GM23338 (cell line): ENCODE measurements at places on chromosomes 6 and 20. TPM values are rescaled to one million over a fixed set of nuclear protein-coding genes. Genes with fewer than 3 reads are reported as not detected.

DNA sequence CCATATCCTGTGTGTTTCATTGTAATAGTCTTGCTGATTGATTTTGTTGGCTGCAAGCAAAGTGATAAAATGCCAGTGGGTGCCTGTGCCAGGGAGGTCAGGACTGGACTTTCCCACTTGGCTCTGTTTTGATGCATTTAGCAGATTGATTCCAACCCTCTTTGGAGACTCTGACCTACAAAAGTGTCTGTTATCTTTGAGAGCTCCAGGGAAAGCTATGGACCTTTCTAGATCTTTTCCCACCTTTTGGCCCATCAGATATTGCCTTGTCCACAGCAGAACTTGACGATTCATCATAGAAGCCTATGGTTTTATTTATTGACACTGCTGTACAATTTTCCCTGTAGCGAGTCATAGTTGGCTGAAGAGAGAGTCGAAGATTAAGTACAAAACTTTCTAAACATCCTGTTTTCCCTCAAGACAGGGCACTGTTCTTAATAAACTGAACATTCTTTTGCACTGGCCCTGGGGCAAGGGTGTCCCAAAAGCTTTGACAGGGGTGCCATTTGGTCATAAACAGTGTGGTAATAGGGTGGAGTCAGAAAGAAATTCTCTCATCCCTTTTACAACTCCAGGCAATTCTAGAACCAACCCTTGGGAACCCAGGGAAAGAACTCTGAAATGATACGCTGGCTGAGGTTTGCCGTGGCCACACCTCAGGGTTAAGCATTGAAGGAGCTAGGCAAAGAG, 53.7 kb downstream of the E2F3 start:
- no peak for DNase-seq

GRCh38 chr20:12989586-12990115, 19.1 kb upstream of the SPTLC3 start:
- DNase-seq: no peak

DNA sequence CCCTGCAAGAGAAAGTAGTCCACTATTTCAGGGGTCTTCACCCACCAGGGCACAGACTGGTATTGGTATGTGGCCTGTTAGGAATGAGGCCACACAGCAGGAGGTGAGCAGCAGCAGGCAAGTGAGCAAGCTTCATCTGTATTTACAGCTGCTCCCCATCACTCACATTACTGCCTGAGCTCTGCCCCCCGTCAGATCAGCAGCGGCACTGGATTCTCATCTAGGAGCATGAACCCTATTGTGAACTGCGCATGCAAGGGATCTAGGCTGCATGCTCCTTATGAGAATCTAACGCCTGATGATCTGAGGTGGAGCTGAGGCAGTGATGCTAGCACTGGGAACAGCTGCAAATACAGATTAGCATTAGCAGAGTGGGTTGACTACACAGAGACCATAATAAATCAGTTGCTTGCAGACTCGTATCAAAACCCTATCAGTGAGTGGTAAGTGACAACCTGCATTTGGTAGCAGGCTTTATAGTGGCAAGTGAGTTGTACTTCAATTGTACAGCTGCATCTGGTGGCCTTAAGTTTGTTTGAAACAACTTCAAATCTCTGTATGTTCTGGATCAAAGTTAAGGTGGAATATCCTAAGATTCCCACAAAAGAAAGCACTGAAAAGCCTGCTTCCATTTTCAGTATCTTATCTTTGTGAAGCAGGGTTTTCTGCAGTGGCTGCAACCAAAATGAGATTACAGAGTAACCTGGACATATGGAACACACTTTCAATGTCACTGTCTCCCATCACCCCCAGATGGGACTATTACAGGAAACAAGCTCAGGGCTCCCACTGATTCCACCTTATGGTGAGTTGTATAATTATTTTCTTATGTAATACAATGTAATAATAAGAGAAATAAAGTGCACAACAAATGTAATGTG, 12.8 kb downstream of the C6orf141 start:
- peak; percentile 11 for DNase-seq

GRCh38 chr6:158290040-158290439, 22.2 kb upstream of the TULP4 start:
- DNase-seq: no peak

Gene GRIK2
- 1.6 and 3.0 TPM in 2 replicates for total RNA-seq

Gene EMILIN3
- 6.3 and 6.6 TPM in 2 replicates for total RNA-seq
